ENCODE measurements at places on chromosomes 4 and X.

- no peak for DNase-seq
Measured at GRCh38 chr4:120865985-120866384, 56.5 kb downstream of the PRDM5 start.

DNA sequence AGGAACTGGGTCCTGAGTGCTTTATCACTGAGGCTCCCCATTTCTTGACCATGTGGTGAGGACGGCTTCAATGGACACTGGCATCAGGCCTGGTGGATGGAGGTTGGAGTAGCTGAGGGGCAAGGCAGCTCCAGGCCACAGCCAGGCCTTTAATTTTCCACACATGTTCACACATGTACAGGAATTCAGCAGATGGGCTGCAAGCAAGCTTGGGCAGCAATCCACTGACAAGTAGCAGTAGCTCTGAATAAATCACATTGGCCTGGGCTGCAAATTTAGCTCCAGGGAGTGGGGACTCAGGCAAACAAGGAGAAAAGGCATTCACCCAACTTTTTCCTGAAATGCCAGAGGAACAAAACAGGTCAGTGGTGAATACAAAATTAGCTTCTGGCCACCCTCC lies 107.8 kb upstream of the SCML1 start:
- DNase-seq = no peak

- peak; percentile 36 for DNase-seq
Measured at GRCh38 chr4:158299459-158300007, 89.2 kb downstream of the TMEM144 start.

- DNase-seq = peak; percentile 32
Measured at GRCh38 chrX:51614353-51615012, 4.2 kb downstream of the CENPVL3 start.

- DNase-seq = peak; percentile 0
Measured at GRCh38 chr4:92101737-92102172, 202.0 kb upstream of the GRID2 start.

Data from fibroblast of villous mesenchyme (primary cell).